ENCODE measurements at places on chromosomes 16 and 17.

- DNase-seq: no peak
These were observed 13.1 kb upstream of the ABCC3 start for GRCh38 chr17:50621574-50622031.

DNA sequence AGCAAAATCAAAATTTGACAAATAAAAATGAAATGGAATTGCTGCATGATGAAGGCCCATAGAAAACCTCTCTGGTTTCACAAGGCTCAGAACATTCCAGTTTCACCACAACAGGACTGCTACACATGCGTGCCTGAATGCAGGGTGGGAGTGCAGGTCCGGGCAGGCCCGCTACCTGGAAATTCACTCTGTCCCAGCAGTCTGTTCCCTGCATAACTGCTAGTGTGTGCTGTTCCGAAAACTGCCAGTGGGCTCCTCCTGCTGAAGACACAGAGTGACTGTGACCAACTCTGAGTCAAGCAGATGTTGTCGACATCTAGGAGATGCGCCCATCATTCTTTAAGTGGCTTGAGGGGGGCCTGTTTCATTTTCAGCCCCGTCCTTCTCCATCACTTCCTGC, 284.8 kb upstream of the MAF start:
- DNase-seq: no peak

- no peak for DNase-seq
These were observed 79.0 kb downstream of the RPA1 start for GRCh38 chr17:1908699-1909309.

- no peak for DNase-seq
These were observed 7.6 kb upstream of the ARHGAP27 start for GRCh38 chr17:45440161-45440778.

GRCh38 chr16:84768808-84769197, 51.0 kb upstream of the CRISPLD2 start:
- DNase-seq: no peak

DNA sequence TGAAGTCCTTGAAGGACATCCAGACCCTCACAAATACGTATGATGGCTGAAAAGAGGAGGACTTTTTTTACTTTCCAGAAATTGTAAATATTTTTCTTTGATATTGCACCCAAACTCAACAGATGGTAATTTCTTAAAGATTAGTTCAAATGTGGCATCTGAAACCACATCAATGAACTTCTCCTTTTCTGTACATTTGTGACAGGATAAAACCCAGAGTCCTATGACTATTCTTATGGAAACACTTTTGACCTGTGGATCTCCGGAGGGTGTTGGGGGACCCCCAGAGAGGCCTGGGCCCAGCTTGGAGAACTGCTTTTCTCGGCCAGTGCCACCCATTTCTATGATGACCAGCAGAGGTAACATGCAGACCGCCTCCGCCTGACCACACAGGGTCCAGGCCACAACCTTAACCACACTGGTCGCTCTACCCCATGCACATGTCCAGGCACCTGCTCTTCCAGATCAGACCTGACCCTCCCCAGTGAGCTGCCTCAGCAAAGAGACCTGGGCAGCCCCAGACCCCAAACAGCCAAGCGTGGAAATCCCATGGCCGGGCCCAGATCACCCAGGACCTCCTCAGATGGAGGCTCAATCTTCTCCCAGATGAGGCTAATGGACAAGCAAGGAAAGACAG, 22.7 kb downstream of the RPH3AL start:
- DNase-seq: no peak

- DNase-seq: no peak
These were observed 15.6 kb downstream of the QPRT start for GRCh38 chr16:29694384-29695195.

GRCh38 chr17:42683407-42684034, 1.2 kb downstream of the CNTNAP1 start:
- no peak for DNase-seq

GRCh38 chr16:32116080-32116479, 137.0 kb upstream of the TP53TG3D start:
- DNase-seq: no peak

DNA sequence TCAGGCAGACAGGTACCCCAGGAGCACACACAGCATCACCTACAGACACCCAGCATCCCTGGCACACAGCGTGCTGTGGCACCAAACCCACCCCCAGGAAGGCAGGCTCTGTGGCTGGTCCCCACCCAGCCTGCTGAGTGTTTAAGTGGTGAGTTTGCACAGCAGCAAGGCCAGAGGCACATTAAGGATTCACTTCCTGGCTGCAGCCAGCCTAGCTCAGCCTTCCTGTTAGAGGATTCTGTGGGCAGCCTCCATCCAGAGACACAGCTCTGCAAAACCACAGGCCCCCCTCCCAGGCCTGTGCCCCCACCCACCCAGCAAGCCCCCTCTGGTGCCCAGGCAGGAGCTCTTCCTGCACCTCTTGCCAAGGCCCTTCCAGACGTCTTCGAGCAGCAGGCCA, 36.1 kb upstream of the PHB1 start:
- no peak for DNase-seq

DNA sequence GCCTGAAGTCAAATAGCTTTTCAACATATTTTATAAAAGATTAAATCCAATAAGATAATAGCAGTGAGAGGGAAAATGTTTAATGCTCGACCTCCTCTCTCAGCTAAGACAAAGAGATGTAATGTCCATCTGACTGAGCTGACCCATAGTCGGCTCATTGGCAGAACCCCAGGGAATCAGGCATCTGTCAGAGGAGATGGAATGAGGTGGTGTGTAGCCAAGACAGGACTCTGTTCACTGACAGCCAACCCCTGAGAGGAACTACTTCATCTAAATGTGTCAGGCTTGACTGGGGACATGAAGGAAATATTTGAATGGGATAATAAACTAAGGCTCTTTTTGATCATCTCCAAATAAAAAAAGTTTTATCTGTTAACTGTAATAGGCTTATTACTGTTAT, 188.0 kb downstream of the CDH11 start:
- DNase-seq: no peak

Data from activated CD4-positive, CD25-positive, alpha-beta regulatory T cell (primary cell).